ENCODE measurements at places on chromosomes 7 and 10.

GRCh38 chr7:77403957-77404356 is 12.2 kb downstream of the GSAP start:
- peaks cover 1% of the 10 kb centered on the region for H3K36me3 ChIP-seq
- H3K27me3 ChIP-seq, result no peaks in the 10 kb centered on the region
- peaks cover 28% of the 10 kb centered on the region for H3K4me1 ChIP-seq
- H3K4me3 ChIP-seq, result no peak overlapping the region

DNA sequence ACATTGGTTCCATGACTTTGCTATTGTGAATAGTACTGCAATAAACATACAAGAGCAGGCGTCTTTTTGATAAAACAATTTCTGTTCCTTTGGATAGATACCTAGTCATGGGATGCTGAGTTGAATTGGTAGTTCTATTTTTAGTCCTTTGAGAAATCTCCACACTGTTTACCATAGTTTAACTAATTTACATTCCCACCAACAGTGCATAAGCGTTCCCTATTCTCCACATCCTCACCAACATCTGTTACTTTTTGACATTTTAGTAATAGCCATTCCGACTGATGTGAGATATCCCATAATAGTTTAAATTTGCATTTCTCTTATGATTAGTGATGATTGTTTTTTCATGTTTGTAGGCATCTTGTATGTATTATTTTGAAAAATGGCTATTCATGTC is 707.0 kb downstream of the SORCS1 start:
- no peak for DNase-seq
- H3K4me1 ChIP-seq, result no peaks in the 10 kb centered on the region
- no peak overlapping the region for H3K27ac ChIP-seq
- H3K36me3 ChIP-seq, result no peaks in the 10 kb centered on the region
- H3K27me3 ChIP-seq, result no peaks in the 10 kb centered on the region
- no peak overlapping the region for H3K4me3 ChIP-seq

GRCh38 chr10:94483970-94484369 is 61.6 kb upstream of the HELLS start:
- DNase-seq, result no peak
- no peak overlapping the region for H3K27ac ChIP-seq
- H3K4me3 ChIP-seq, result no peak overlapping the region
- H3K27me3 ChIP-seq, result no peaks in the 10 kb centered on the region
- H3K4me1 ChIP-seq, result no peaks in the 10 kb centered on the region

- peaks cover 12% of the 10 kb centered on the region for H3K4me1 ChIP-seq
- no peak for DNase-seq
- H3K27ac ChIP-seq, result no peak overlapping the region
- no peaks in the 10 kb centered on the region for H3K27me3 ChIP-seq
- H3K36me3 ChIP-seq, result no peaks in the 10 kb centered on the region
Observed at GRCh38 chr10:48587101-48587500, 17.8 kb downstream of the ARHGAP22 start.

- peak; percentile 82 for DNase-seq
- no peaks in the 10 kb centered on the region for H3K36me3 ChIP-seq
- H3K4me1 ChIP-seq, result peaks cover 29% of the 10 kb centered on the region
- no peak overlapping the region for H3K27ac ChIP-seq
- H3K27me3 ChIP-seq, result no peaks in the 10 kb centered on the region
- peak overlapping the region; percentile 54 for H3K4me3 ChIP-seq
Observed at GRCh38 chr10:97196223-97197029, 10.7 kb upstream of the SLIT1 start.

DNA sequence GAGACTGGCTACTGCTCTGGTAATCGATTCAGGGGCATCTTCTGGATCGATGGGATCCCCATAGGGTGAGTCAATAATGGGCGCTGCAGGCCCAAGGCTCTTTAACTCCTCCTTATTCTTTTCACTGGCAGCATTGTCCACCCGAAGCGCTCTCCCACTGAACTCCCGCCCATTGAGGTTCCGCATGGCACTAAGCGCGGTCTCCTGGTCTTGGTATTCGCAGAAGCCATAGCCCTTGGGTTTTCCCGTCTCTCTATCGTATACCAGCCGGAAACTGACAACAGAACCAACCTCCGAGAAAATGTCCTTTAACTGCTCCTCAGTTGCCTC is 285 bp downstream of the CSTF2T start:
- no peaks in the 10 kb centered on the region for H3K36me3 ChIP-seq
- peaks cover 22% of the 10 kb centered on the region for H3K4me1 ChIP-seq
- no peaks in the 10 kb centered on the region for H3K27me3 ChIP-seq
- H3K4me3 ChIP-seq, result peak overlapping the region; percentile 99

DNA sequence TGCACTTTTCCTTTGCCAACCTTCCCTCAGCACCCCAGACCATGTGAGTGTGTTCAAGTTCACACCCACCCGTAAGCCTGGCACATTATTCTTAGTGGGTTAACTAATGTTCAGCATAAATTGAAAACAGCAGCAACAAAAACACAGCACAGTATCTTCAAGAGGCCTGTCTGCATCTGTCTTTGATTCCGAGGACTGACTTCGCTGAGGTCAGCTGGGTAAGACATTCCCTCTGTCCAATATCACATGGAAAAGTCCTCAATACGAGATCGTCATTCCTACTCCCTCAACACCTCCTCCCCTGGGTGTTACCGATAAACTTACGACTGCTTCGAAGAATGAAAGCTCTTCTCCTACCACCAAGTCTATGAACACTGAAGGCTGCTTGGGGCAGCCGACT is 218.8 kb downstream of the SFMBT2 start:
- no peak for DNase-seq
- no peaks in the 10 kb centered on the region for H3K27me3 ChIP-seq
- H3K27ac ChIP-seq, result no peak overlapping the region
- peaks cover 30% of the 10 kb centered on the region for H3K4me1 ChIP-seq

DNA sequence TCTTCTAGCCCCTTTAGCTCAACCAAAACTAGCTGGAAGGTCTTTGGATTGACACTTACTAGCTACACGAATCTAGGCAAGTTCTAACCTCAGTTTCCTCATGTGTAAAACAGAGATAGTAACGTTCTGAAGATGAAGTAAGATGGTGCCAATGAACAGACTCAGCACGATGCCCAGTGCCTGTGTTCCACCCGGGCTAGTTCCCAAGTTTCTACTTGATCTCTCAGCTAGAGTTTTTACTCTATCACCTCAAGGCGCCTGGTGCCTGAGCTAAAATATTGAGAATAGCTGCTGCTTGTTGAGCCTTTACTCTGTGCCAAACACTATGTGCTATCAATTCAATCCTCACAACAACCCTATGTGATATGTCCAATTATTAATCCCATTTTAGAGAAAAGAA is 1.4 kb upstream of the PPP1R3C start:
- H3K4me1 ChIP-seq, result peaks cover 16% of the 10 kb centered on the region
- no peaks in the 10 kb centered on the region for H3K36me3 ChIP-seq
- H3K4me3 ChIP-seq, result no peak overlapping the region
- no peak for DNase-seq

DNA sequence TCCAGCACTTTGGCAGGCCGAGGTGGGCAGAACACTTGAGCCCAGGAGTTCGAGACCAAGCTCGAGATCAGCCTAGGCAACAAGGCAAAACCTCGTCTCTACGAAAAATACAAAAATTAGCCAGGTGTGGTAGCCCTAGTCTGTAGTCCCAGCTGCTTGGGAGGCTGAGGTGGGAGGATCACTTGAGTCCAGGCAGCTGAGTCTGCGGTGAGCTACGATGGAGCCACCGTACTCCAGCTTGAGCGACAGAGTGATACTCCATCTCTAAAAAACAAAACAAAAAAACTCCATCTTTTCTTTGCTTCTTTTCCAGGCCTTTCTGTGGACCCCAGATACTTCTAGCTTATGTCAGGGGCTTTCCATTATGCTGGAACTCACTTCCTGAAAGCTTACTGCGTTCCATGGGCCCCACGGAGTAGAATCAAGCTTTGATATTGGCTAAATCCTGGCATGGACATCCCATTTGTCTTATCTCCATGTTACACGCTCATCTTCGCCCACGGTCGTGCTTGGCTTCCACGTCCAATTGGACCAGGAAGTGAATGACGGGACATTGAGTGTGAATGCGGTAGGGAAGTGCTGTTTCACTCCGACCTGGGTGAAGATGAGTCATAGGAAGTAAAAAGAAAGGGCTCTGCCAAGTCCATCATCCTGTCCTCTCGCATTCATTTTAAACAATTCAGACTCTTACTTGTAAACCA is 45.7 kb downstream of the FAM171A1 start:
- H3K27me3 ChIP-seq, result no peaks in the 10 kb centered on the region
- H3K27ac ChIP-seq, result no peak overlapping the region
- DNase-seq, result no peak

- no peak for DNase-seq
- H3K27ac ChIP-seq, result no peak overlapping the region
- no peak overlapping the region for H3K4me3 ChIP-seq
- no peaks in the 10 kb centered on the region for H3K27me3 ChIP-seq
- H3K4me1 ChIP-seq, result no peaks in the 10 kb centered on the region
- no peaks in the 10 kb centered on the region for H3K36me3 ChIP-seq
Observed at GRCh38 chr10:103733045-103733419, 122.3 kb downstream of the SH3PXD2A start.

DNA sequence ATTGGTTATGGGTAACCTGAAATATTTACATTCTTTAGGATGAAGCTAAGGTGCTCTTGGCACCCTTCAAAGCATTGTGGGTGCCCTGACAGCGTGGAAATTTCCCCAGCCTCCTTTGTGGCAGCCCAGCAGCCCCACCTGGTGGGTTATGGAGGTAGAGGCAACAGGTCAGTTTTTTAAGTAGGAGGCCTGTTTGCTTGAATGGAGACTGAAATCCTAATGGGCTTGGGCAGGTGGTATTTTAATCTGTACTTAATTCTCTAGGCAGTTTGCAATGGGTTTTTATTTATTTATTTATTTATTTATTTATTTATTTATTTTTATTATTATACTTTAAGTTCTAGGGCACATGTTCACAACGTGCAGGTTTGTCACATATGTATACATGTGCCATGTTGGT is 139.4 kb downstream of the EPC1 start:
- H3K4me3 ChIP-seq, result no peak overlapping the region
- no peaks in the 10 kb centered on the region for H3K36me3 ChIP-seq
- no peak overlapping the region for H3K27ac ChIP-seq

DNA sequence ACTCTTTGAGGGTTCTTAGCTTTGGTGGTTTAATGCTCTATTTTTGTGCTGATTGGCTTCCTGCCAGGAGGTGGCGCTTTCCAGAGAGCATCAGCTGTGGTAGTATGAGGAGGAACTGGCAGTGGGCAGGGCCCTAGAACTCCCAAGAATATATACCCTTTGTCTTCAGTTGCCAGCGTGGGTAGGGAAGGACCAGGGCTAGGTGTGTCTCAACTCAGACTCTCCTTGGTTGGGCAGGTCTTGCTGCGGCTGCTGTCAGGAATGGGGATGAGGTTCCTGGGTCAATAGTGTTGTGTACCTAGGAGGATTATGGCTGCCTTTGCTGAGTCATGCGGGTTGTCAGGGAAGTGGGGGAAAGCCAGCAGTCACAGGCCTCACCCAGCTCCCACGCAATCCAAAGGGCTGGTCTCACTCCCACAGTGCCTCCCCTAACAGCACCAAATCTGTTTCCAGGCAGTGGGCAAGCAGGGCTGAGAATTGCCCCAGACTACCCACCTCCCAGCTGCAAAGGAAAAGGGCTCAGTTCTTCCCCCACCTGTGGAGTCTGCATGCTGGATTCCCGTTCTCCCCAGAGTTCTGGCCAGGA is 191.5 kb downstream of the PHTF2 start:
- DNase-seq, result no peak
- no peaks in the 10 kb centered on the region for H3K4me1 ChIP-seq
- no peak overlapping the region for H3K27ac ChIP-seq
- no peaks in the 10 kb centered on the region for H3K27me3 ChIP-seq
- H3K36me3 ChIP-seq, result no peaks in the 10 kb centered on the region

GRCh38 chr10:2949221-2949947 is 118.0 kb upstream of the PFKP start:
- no peak overlapping the region for H3K4me3 ChIP-seq
- no peaks in the 10 kb centered on the region for H3K36me3 ChIP-seq
- H3K27ac ChIP-seq, result no peak overlapping the region
- no peaks in the 10 kb centered on the region for H3K4me1 ChIP-seq
- DNase-seq, result no peak

DNA sequence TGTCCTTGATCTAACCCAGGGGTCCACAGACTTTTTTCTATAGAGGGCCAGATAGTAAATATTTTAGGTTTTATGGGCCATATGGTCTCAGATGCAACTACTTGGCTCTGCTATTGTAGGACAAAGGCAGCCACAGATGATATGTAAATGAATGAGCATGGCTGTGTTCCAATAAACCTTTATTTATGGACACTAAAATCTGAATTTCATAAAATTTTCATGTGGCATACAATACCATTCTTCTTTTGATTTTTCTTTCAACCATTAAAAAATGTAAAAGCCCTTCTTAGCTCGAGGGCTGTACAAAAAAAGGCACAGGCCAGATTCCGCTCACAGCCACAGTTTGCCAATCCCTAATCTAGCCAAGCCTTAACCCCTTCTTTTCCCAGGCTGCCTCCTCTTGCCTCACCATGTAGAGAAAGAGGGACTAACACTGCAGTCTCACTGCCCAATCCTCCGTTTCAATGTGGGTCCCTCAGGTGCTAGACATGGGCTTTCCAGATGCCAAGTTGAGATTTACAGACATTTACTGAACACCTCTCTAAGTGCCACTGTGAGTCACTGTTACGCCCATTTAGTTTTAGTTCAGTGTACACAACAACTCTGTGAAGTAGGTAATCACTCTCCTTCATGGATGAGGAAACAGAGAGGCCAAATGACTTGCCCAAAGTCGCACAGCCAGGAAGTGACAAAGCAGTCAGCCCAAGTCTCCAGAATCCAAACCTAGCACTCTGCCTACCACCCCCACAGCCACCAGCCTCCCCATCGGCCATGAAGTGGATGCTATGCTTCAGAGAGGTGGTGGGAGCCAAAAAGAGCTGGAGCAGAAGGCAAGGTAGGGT is 132.6 kb upstream of the PDLIM1 start:
- no peaks in the 10 kb centered on the region for H3K36me3 ChIP-seq
- no peak for DNase-seq
- no peak overlapping the region for H3K27ac ChIP-seq
- H3K27me3 ChIP-seq, result peaks cover 2% of the 10 kb centered on the region

- H3K27ac ChIP-seq, result no peak overlapping the region
- H3K36me3 ChIP-seq, result peaks cover 15% of the 10 kb centered on the region
- DNase-seq, result no peak
- no peaks in the 10 kb centered on the region for H3K27me3 ChIP-seq
Observed at GRCh38 chr7:157255201-157255606, 81.6 kb upstream of the DNAJB6 start.

DNA sequence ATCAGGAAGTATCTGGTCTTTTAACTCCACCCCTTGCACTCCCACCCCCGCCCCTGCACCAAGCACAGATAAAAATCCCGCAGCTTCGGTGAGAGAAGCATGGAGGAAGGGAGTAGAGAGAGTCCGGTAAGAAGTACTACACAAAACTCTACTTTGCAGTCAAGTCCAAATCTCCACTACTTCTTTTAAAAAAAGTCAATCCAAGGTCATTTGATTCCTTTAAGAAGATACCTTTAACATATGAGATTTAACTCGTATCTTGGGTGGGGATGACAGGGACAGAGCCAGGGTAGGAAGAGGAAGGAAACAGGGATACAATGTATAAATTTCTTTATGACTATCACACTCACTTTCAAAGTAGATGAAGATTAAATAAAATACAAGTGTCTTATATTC is 132.1 kb downstream of the NRBF2 start:
- DNase-seq, result peak; percentile 58
- peaks cover 33% of the 10 kb centered on the region for H3K4me1 ChIP-seq
- H3K36me3 ChIP-seq, result no peaks in the 10 kb centered on the region
- H3K27ac ChIP-seq, result peak overlapping the region; percentile 44
- no peaks in the 10 kb centered on the region for H3K27me3 ChIP-seq
- H3K4me3 ChIP-seq, result peak overlapping the region; percentile 100

Measured in B cell (primary cell).